ELR (cell line): ENCODE measurements at places on chromosomes 1 and 21.
A peak's percentile ranks its signal among the peaks of the same experiment; 100 is the strongest.

GRCh38 chr21:15761507-15762100, 31.8 kb downstream of the USP25 start:
- DNase-seq, result no peak

DNA sequence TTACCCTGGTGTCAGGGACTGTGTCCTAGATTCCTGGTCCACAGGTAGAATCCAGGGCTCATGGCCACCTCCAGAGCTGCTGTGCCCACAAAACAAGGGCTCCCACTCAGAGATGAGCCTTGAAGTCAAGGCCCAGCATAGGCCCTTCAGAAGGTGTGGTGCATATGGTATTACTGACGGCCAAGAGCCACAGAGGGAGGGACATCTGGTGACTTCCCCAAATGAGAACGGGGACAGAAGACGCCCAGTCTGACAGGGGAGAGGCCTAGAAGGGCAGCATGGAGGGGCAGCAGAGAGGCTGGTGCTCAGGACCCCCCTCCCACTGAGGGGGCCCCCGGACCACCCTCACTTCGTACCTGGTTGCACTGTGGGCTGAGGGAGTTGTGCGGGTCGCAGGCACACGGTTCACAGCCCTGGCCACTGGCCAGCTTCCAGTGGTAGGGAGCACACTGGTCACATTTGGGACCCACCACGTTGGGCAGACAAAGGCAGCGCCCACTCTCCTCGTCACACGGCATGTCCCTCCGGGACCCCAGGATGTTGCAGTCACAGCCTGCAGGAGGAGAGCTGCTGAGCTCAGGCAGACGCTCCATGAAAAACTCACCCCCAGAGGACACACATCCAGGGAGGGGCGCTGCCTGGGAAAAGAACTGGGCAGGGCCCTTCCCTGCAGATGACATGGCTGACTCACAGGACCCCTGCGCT, 25.0 kb downstream of the LAMB3 start:
- no peak for DNase-seq

GRCh38 chr1:207361889-207362288, 40.4 kb downstream of the CD55 start:
- DNase-seq, result no peak

- no peak for DNase-seq
These were observed 109.8 kb downstream of the HMCN1 start for GRCh38 chr1:185843986-185844385.

- no peak for DNase-seq
These were observed 455.2 kb downstream of the PTPRU start for GRCh38 chr1:29691499-29691898.

- DNase-seq, result peak; percentile 94
These were observed 7.2 kb downstream of the CNIH3 start for GRCh38 chr1:224623310-224623714.

- DNase-seq, result no peak
These were observed 144.0 kb upstream of the PALMD start for GRCh38 chr1:99501871-99502270.

DNA sequence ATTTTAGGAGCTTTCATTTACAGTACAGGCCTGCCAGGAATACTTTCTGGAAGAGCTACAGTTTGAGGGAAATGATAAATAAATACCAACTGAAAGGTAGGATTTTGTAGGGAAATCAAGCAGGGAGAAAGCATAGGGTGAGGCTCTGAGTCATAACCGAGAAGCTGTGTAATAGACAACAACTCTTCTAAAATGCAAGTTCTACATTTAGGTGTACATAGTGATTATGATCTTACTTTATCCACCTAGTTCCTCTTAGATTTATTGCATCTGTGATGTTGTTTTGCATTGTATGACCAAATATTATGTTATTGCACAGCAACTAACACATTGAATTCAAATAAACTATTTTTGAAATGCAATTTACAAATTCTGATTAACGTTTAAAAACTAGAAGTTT, 819.3 kb downstream of the PLA2G4A start:
- no peak for DNase-seq

GRCh38 chr1:32501865-32502264, 37.0 kb downstream of the ZBTB8B start:
- no peak for DNase-seq

DNA sequence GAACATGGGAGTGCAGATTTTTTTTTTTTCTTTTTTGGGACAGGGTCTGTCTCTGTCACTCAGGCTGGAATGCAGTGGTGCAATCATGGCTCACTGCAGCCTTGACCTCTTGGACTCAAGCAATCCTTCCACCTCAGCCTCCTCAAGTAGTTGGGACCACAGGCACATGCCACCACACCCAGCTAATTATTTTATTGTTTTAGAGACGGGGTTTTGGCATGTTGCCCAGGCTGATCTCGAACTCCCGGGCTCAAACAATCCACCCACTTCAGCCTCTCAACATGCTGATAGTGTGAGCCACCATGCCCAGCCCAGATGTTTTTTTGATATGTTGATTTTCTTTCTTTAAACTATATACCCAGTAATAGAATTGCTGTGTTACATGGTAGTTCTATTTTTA, 57.7 kb downstream of the RGSL1 start:
- no peak for DNase-seq

DNA sequence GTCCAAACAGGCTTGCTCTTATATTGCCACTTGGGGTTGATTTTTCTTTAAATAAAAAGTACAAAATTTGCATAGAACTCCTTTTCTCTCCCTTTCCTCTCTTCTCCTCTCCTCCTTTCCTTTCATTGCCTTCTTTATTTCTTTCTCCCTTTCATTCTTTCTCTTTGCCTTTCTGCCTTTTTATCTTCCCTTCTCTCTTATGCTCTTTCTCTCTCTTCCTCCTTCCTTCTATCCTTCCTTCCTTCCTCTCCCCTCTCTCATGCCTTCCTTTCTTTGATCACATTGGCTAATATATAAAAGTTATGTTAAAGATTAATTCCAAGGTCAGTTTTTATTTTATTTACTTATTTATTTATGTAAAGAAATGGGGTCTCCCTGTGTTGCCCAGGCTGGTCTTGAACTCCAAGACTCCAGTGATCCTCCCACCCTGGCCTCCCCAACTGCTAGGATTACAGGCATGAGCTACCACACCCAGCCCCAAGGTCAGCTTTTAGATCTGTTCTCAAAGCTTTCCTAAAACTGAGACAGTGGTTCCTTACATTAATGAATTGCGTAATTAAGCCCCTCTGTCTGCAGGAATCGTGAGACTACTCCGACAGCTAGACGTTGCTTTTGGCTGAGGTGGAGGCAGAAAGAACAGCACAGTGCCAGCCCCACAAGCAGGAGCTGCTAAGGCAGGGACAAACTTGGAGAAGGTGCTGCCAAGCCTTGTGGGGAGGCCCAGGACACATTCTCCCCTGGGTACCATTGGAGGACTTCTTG, 361.9 kb downstream of the SIPA1L2 start:
- DNase-seq, result no peak

DNA sequence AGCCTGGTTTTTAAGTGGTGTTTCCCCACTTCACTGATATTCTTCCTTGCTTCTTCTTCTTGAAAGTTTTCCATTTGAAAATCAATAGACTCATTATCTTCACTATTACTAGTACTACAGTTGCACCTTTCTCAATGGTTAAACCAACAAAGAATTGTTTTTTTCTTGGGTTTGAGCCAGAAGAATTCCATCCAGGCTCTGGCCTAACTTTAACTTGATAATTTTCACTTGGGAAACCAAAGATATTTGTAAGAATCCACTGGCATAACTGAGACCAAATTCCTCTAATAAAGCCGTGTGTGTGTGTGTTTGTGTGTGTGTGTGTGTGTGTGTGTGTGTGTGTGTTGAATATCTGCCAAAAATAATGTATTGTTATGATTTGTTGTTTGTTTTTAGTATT, 103.2 kb downstream of the SGIP1 start:
- no peak for DNase-seq

DNA sequence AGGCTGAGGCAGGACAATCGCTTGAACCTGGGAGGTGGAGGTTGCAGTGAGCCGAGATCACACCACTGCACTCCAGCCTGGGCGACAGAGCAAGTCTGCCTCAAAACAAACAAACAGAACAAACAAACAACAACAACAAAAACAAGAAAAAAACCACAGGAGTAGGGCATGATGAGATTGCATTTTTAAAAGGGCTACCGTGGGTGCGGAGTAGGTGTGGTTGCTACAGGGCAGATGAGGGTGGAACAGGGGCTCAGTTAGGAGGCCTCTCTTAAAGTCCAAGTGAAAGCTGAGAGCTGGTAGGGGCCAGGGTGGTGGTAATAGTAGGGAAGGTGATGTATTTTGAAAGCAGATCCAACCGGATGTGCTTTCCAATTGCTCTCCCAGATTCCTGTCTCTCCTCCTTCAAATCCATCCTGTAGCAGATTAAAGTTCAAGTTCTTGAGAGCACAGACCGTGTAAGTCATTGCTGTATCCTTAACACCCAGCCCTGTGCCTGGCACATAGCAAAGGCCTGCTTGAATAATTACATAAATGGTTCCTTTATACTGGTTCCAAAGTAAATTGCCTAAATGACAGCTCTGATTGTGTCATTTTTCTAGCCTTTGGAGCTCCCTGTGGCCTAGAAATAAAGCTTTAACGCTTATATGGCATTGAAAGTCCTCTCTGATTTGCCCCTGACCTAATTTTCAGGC, 4.2 kb upstream of the LINGO4 start:
- no peak for DNase-seq

DNA sequence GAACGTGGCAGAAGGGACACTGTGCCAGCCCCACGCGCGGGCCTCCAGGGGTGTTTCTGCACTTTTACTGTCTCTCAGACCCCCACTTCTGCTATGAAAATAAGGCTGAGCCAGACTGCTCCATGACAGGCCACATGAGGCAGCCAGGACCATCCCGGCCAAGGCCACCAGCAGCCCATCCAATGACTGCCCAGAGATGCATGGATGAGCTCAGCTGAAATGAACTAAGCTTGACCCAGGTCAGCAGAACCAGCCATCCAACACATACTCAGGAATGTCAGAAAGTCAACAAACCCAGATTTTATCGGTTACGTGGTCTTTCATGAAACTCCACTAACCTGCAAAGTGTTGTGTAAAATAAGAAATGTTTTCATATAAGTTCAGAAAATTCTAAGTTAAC, 51.2 kb downstream of the CCDC185 start:
- DNase-seq, result peak; percentile 1

DNA sequence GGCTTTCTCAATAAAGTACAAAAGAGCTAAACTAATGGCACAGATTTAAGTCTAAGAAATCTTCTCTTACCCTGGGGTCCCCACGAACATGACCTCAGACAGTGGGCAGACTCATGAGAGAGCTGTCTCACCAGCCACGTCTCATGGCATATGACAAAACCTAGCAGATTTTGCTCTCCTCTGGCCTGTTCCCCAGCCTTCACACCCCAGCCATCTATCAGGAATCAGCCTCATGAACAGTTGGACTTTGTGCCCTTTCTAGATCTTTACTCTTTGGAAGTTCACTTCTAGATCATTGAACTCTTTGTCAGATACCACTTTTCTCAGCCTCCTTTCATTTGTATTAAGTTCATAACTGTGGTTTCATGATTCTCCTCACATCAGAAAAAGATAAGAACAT, 14.2 kb upstream of the HSD3B1 start:
- DNase-seq, result no peak

DNA sequence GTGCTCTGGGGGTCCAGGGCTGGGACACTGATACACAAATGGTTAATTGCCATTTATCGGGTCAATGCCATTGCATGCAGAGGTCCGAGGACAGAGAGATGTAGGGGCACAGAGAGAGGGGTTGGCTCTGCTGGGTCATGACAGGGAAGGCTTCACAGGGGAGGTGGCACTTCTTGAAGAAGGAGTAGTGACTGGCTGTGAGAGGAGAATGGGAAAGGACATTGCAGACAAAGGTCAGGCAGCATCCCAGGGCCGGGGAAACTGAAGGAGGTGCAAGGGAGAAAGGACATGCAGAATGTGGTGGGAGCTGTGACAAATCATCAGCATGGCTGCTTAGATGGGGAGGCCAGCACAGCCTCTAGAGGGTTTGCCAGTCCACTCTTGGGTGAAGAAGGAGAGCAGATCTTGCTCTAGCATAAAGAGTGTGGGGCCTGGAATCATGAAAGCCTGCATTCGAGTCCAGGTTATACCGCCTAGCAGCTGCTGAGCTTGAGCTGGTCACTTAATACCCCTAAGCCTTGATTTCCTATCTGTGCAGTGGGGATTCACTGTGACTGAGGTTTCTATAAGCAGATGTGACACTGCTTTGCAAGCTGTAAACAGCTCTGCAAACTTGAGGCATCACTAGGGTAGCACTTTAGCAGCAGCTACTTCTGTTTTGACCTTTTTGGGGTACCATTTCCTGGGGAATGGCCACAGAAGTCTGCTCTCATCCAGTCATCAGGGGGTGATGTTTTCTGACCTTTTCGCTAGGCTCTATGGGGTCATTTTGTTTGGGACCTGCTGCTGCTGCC, 59.2 kb upstream of the EPS8L3 start:
- DNase-seq, result no peak

DNA sequence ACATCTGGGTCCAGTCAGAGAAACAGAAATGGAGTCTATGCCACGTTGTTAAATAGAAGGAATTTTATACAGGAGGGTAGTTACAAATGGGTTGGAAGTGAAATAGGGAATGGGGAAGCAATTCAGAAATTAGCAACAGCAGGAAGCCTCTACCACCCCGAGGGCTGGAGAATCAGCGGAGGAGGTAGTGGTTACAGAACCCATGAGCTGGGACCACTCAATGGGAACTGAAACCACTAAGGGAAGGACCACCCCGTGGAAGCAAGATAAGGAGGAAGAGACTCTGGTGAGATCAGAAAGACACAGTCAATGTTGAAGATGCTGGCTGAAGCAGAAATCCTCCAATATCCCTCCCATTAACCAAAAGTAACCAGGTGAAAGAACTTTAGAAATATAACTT, 15.5 kb upstream of the MAST2 start:
- DNase-seq, result no peak

- peak; percentile 32 for DNase-seq
These were observed 272.2 kb downstream of the TNR start for GRCh38 chr1:175471039-175471800.

DNA sequence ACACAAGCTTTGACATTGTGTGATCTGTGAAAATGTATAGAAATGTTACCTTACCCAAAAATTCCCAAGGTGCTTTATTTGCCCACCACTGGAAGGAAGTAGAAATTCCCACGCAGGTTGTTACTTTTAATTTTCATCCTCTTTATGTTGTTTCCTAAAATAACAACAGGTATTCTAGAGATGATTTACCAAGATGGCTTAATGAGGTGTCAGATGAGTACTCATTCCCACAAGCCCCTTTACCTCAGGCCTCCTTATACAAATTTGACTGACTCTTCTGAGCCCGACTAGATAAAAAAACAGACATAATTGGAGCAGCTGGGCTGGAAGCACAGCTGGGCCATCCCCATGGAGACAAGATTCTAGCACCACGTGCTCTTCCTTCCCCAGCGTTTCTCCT, 114.6 kb downstream of the LIPI start:
- DNase-seq, result no peak

GRCh38 chr1:204080163-204080903, 7.4 kb downstream of the SOX13 start:
- DNase-seq, result peak; percentile 84

DNA sequence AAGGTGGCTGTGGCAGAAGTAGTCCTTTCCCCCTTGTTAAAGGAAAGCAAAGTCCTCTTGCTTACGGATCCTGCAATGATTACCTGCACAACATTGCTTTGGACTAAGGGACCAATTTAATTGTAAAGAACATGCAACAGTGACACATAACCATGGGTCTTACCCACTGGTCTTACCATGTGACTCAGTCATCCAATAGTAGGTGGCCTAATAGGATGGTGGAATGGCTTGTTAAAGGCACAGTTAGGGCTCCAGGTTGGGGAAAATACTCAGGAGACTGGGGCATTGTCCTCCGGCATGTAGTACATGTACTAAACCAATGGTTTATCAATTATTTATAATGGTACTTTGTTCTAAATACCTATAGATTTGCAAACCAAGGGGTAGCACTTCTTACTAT, 2.1 kb upstream of the YIPF1 start:
- DNase-seq, result peak; percentile 13

GRCh38 chr1:173301507-173301906, 94.4 kb upstream of the TNFSF4 start:
- DNase-seq, result peak; percentile 26
